Fibroblast of skin of left quadriceps (primary cell): ENCODE measurements at places on chromosomes 2 and 18.

DNA sequence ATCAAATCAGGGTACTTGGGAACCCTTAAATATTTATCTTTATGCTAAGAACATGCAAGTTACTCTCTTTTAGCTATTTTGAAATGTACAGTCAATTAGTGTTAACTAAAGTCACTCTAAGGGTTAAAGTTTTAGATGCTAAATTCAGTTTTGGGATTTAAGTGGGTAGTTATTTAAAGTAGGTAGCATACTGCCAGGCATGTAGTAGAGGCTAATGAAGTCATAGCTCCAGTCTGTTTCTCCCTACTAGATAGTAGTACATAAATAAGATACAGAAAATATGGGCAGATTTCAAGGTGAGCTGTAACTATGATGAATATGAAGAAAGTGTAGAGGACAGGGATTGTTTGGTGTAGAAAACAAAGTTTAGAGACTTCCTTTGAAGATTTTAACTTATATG lies 7.5 kb downstream of the RAB3GAP1 start:
- DNase-seq: no peak

DNA sequence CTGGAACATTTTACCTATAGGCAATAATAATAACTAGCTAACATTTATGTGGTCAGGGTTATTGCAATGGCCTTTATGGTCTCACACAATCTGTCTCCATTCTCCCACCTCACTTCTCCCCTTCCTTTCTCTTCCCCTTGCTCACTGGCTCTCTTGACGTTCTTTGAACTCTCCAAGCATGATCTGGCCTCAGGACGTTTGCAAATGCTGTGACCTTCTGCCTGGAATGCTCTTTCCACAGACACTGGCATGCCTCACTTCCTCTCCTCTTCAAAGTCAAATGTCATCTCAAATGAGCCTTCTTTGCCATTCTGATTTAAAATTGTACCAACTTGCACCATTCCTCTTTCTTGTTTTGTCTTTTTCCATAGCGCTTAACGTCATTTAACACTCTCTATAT lies 25.3 kb upstream of the GCG start:
- no peak for DNase-seq

DNA sequence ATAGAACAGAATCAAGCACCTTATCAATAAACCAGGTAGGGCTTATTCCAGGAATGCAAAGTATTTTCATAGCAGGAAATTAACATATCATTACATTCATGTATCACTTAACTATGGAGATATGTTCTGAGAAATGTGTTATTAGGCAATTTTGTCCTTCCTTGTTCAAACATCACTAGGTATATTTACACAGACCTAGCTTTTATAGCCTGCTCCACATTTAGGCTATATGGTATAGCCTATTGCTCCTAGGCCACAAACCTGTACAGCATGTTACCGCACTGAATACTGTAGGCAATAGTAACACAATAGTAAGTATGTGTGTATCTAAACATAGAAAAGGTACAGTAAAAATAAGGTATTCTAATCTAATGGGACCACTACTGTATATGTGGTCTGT lies 82.8 kb upstream of the KCTD1 start:
- DNase-seq: no peak

- DNase-seq: no peak
Measured at GRCh38 chr18:74512321-74513053, 16.3 kb downstream of the CNDP2 start.

DNA sequence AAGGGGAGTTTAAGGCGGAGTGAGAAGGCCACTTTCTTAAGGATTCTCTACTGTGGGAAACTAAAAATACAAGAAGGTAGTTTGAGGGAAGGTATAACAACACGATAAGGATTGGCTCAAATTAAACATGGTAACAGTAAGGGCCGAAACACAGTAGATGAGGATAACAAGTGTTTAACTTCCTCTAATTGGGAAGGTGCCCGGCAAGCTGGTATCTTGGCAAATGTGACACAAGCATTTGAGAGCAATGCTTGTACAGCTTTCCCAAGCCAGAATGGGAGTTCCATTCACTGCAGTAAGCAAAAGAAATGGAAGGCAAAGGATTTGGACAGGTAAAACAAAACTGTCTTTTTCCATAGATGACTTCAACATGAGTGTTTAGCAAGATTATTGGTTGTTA lies 19.8 kb downstream of the USP40 start:
- no peak for DNase-seq

DNA sequence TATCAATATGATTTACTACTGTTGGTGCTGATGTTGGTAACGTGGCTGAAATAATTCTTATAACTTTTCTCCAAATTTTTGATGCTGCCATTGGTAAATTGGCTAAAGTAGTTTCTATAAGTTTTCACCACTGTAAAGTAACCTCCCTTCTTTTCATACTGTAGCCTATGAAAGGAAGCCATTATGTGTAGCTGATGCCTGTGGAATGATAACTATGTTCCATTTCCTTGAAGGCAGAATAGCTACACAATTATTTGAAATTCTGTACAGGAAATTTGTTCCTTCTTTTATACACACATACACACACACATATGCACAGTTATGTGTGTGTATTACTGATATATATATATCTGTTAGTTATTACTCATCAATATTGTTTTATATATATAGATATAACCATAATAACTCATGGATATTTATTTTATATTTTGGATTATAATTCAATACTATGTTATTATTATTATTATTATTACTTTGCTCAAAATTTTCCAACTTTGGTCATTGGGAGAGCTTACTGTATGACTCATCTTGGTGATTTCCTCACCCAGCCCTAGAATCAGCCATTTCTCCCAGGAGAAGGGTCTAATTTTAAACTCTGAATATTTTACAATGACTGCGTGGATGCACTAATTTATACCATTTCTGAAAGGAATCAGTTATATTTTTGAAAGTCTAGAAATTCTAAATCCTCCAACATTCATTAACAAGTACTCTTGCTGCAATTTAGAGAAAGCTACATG lies 1677.7 kb downstream of the SUCLG1 start:
- DNase-seq: no peak

GRCh38 chr2:26883956-26884355 lies 36.0 kb downstream of the DPYSL5 start:
- no peak for DNase-seq

DNA sequence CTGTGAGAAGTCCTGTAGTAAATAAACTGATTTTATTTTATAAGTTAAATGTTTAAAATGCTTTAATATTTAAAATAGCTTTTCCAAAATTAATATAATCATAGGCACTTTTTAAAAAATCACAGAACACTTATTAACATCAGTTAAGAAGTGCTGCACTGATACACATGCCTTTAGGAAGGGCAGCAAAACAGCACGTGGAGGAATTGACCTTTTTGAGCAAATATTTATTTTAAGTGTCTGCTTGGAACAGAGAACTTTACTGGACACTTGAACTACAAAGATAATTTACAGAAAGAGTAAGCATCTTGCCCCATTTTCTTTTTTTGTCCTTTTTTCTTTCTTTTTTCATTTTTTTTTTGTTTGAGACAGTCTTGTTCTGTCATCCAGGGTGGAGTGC lies 87.7 kb upstream of the NARS1 start:
- DNase-seq: no peak

- DNase-seq: peak; percentile 30
Measured at GRCh38 chr2:217645896-217646295, 356.9 kb downstream of the TNS1 start.

DNA sequence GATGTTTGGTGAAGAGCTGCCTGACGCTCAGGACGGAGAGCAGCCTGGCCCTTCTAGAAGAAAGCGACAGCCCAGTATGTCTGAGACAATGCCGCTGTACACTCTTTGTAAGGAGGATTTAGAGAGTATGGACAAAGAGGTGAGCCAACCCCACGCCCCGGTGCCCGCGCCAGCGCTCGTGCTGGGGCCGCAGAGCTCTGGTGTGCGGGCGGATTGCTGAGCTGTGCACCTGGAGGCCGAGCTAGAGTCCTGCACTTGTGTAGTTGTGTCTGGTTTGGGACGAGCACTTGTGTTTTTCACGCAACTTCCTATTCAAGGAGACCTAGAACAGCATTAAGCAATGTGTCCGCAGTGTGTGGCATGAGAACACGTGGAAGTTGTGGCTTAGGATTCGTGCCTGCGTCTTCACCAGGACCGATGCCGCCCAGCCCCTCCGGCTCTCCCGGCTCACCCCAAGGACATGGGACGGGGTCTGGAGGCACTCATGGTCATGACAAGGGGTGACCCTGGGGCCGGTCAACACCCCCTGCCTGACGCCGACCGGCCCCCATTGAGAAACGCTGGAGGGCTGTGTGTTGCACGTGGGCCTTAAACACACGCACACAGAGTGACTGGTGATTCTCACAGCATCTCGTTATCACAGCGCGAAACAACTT lies 49.5 kb downstream of the CTDP1 start:
- no peak for DNase-seq

DNA sequence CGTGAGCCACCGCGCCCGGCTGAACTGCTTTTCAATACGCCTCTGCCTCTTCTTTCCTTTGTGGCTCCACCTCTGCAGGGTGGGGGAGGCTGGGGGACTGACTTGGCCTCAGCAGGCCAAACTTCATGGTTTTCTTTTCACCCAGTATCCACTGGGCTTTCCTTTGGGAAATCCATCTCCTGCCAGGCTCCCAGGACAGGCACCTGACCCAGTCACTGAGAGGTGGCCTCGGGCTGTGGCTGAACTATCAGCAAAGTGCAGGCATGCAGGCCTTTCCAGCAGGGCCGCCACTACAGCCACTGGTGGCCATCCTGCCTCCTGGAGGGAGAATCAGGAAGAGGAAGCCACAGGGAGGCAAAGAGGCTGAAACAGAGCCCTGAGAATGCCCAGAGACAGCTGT lies 33.4 kb upstream of the SEMA4C start:
- no peak for DNase-seq

DNA sequence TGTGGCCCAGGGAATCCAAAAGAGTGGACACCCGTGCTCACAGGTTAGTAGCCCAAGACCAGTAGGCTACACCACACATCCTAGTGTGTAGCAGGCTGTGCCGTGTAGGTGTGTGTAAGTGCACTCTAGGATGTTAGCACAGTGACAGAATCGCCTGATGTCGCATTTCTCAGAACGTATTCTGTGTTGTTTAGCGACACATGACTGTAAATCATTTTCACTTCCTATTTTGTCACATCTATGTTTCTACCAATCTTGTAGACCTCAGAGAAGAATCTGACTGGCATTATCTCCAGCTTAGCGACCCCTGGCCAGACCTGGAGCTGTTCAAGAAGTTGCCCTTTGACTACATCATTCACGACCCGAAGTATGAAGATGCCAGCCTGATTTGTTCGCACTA lies 45.1 kb downstream of the NTSR2 start:
- no peak for DNase-seq

DNA sequence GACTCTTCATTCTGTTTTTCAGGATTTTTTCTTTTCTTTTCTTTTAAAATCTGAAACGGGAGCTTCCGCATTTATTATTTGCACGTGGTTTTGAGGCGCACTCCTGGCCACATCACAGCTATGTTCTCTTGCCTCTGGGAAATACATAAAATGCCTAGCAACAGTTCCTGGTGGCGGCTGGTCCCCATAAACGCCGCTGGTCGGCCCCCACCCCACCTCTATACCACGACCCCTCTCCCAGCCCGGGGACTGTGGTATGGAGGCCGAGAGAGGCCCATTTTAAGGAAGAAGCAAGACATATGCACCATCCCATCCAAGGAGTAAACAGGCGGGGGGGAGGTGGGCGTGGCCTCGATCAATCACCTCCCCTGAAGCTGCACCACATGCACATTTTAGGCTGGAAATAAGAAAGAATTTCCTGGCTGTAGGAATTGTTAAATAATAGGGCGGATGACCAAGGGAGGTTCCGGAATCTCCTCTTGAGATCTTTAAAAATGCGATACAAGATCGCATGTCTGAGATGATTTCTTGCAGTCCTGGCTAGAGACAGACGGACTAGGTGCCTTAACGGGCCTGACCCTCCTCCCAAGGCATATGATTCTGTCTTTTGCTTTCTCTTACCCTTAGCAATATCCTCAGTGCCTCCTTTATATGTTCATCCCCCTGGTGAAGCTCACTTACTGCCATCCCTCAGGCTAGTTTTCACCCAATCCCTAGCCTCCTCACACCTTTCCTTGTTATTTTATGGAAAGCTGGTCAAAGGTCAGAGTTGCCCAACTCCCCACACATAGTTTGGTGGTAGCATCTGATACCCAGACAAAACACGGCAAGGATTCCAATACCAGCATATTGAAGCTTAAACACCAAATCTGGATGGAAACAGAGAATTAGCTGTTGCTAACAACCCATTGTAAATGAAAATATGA lies 82.4 kb downstream of the BCL2 start:
- DNase-seq: no peak

DNA sequence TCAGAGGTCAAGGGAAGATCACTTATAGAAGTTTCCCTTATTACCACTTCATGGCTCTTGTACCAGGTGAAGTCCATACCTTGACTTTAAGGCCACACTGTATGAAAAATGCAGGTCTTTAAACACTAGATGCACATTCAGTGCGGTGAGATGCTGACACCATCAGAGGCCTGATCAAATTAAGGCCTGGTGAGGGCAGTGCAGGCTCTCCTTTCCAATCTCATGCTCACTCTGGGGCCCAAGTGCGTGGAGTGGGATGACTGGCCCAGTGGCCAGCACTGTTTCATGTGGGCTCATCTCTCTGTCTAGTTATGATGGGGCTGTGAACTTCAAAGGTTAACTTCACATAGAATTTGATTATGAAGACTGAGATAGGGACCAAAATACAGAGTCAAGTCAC lies 281.1 kb downstream of the SLC4A3 start:
- no peak for DNase-seq

- DNase-seq: peak; percentile 79
Measured at GRCh38 chr2:191636235-191636543, 41.7 kb upstream of the NABP1 start.

GRCh38 chr2:121051311-121051710 lies 233.7 kb downstream of the TFCP2L1 start:
- DNase-seq: no peak

GRCh38 chr2:69046221-69046662 lies 33.3 kb downstream of the ANTXR1 start:
- DNase-seq: no peak

DNA sequence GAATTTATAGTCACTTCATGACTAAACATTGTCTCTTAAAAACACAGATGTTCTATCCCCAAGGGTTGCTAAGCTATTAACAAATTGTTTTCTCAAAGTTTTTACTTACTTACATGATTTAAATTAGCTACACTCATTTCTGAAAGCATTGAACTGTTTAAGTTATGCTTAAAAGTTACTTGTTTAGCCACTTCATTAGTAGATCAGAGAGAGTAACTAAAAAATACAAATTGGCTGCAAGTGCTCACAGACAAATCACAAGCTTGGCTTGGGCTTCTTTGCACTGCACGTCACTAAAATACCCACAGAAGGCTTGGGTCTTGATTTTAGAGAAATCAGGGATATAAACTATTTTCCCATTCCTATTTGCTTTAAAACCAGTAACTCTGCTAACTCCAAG lies 114.1 kb upstream of the SMAD7 start:
- DNase-seq: no peak
